MCF 10A (cell line): ENCODE measurements at places on chromosomes 6 and 20. TPM values are rescaled to one million over a fixed set of nuclear protein-coding genes. Genes with fewer than 3 reads are reported as not detected.

DNA sequence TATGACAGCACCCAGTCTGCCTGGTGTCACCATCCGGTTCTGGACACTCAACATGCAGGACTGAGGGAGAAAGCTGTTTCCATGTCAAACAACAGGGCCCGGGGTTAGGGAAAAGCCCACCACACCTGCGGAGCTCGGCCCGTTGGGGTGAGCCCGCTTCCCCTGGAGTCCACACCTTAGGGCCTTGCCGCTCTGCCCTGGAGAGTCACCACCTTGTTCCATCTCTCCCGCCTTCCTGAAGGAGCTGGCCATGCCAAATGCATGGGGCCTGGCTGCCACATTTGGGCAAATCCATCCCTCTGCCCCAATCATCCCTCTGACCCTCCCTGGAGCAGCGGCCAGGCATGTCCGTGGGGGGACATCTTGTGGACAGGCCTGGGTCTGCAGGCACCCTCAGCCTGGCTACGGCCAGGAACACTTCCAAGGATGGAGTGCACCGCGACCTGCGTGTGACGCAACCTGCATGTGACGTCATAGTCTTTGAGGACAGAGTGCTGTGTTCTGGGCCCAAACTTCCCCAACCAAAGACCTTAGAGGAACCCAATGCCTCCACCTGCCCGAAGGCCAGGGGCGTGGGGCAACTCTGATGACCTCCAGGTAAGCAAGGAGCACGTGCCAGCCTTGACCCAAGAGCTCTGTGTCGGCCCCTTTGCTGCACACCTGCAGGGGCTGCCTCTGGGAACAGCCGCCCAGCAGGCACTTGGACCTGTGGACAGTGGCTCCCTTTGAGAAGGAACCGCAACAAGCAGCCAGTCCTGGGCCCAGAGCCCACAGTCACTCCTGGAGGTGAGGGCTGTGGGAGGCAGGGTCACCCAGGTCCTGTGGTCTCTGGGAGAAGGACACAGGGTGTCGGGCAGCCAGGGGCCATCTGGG, 1.7 kb downstream of the CABLES2 start:
- H3K27me3 ChIP-seq: no peaks in the 10 kb centered on the region
- peaks cover 17% of the 10 kb centered on the region for H3K4me1 ChIP-seq
- H3K27ac ChIP-seq: no peak overlapping the region
- peak; percentile 72 for DNase-seq
- H3K4me3 ChIP-seq: peak overlapping the region; percentile 71
- H3K36me3 ChIP-seq: peaks cover 7% of the 10 kb centered on the region

GRCh38 chr20:47691625-47692024, 93.7 kb downstream of the SULF2 start:
- H3K4me3 ChIP-seq: no peak overlapping the region
- no peaks in the 10 kb centered on the region for H3K27me3 ChIP-seq
- H3K4me1 ChIP-seq: no peaks in the 10 kb centered on the region
- H3K27ac ChIP-seq: peak overlapping the region; percentile 76
- H3K36me3 ChIP-seq: peaks cover 56% of the 10 kb centered on the region
- no peak for DNase-seq

DNA sequence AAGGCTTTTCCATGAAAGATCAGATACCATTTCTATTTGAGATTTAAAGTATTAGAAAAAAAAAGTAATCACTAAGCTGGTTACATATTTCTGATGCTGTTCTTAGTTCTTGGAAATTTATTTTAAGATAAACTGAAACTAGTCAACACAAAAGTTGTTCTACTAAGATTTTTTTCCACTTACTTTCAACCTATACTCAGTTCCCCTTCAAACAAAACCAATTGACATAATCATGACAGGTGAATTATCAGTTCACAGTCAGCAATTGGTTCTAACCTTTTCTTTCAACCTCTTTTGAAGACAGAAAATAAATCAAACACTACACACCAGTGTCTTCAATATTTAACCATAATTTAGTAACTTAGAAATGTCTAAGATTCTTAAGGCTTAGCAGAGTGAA, 228.7 kb downstream of the KHDRBS2 start:
- DNase-seq: no peak
- no peak overlapping the region for H3K27ac ChIP-seq
- no peaks in the 10 kb centered on the region for H3K4me1 ChIP-seq

GRCh38 chr6:16092140-16092539, 36.7 kb upstream of the MYLIP start:
- H3K36me3 ChIP-seq: no peaks in the 10 kb centered on the region
- H3K4me1 ChIP-seq: peaks cover 7% of the 10 kb centered on the region
- DNase-seq: no peak
- no peaks in the 10 kb centered on the region for H3K27me3 ChIP-seq
- no peak overlapping the region for H3K4me3 ChIP-seq

GRCh38 chr6:113219783-113220182, 637.4 kb upstream of the MARCKS start:
- no peak for DNase-seq
- no peaks in the 10 kb centered on the region for H3K36me3 ChIP-seq
- H3K27ac ChIP-seq: no peak overlapping the region
- H3K4me1 ChIP-seq: no peaks in the 10 kb centered on the region
- H3K27me3 ChIP-seq: no peaks in the 10 kb centered on the region
- no peak overlapping the region for H3K4me3 ChIP-seq

DNA sequence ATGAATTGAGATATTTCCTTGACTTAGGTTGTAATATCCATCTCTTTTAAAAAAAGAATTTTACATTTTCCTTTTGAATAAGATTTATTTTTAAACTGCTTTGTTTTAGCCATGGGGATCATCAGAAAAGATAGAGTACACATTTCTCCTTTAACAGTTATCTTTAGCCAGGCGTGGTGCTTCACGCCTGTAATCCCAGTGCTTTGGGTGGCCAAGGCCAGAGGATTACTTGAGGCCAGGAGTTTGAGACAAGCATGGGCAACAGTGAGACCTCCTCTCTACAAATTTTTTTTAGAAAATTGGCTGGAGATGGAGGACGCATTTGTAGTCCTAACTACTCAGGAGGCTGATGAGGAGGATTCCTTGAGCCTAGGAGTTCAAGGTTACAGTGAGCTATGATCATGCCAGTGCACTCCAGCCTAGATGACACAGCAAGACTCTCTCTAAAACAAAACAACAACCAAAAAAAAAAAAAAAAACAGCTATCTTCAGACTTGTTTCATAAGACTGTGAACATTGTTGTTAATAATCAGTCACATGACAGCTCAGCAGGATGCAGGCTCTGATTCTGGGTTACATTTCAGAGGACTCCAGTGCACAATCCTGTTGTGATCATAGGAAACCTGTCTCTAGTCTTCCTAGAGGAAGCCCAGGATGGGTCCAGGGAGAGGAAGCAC, 2.0 kb upstream of the SLC17A3 start:
- no peaks in the 10 kb centered on the region for H3K36me3 ChIP-seq
- no peak for DNase-seq
- H3K27ac ChIP-seq: no peak overlapping the region
- H3K4me1 ChIP-seq: no peaks in the 10 kb centered on the region

DNA sequence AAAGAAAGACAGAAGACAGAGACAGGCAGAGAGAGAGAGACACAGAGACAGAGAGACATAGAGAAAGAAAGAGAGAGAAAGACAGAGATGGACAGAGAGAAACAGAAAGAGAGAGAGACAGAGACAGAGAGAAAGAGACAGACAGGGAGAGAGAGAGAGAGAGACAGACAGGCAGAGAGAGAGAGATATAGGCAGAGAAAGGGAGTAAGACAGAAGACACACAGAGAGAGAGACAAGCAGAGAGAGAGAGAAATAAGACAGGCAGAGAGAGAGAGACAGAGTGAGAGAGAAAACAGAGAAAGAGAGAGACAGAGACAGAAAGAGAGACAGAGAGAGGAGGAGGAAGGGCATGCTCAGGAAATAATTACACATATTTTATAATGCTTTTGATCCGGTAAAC, 758.3 kb upstream of the DEFB115 start:
- no peak overlapping the region for H3K4me3 ChIP-seq
- H3K36me3 ChIP-seq: no peaks in the 10 kb centered on the region
- no peaks in the 10 kb centered on the region for H3K27me3 ChIP-seq
- H3K4me1 ChIP-seq: no peaks in the 10 kb centered on the region
- DNase-seq: no peak

Gene PRICKLE4
- 0.93 and 1.5 TPM in 2 replicates for total RNA-seq

GRCh38 chr6:4510317-4510716, 265.9 kb upstream of the CDYL start:
- no peak overlapping the region for H3K4me3 ChIP-seq
- DNase-seq: no peak
- H3K36me3 ChIP-seq: no peaks in the 10 kb centered on the region
- H3K4me1 ChIP-seq: no peaks in the 10 kb centered on the region

DNA sequence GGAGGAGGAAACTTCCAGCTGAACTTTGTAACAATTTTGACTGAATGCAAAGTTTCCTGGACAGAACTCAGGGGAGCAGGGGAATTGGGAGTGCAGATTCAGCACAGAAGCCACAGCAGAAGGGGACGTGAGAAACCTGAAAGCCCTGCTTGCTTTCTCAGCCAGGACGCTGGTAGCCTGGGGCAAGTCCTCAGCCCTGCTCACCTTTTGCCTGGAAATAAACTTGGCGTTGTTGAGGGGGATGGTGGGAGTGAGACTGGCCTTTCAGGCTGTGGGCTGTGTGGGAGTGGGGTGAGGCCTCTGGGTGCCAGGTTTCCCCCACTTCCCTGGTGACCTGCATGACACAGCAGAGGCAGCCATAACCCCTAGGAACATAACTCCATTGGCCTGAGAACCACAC, 238.1 kb upstream of the HS3ST5 start:
- H3K27me3 ChIP-seq: peaks cover 45% of the 10 kb centered on the region
- H3K4me3 ChIP-seq: no peak overlapping the region

DNA sequence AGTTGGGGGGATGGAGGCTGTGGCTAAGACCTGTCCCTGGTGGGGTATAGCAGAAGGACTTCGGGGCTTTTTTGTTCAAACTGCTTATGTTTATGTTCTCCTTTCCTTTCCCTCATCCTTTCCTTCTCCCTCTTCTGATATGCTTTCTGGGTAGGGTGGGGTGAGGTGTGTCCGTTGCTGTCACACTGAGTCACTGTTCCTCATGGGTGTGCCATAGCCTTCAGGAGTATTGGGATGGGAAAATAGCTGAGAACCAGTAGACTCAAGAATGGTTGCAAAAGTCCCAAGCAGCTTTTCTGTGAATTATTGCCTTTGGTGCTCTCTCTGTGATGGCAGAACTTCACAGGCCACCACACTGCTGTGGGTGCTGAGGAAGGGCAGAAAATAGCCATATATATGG, 39.6 kb downstream of the TPD52L1 start:
- peak overlapping the region; percentile 75 for H3K27ac ChIP-seq
- no peaks in the 10 kb centered on the region for H3K36me3 ChIP-seq
- no peak overlapping the region for H3K4me3 ChIP-seq
- DNase-seq: peak; percentile 65
